ENCODE measurements at places on chromosomes 4 and X.

GRCh38 chr4:24971192-24971591, 58.4 kb upstream of the CCDC149 start:
- DNase-seq: no peak

- peak; percentile 55 for DNase-seq
These were observed 1.9 kb downstream of the STOX2 start for GRCh38 chr4:183906739-183907651.

DNA sequence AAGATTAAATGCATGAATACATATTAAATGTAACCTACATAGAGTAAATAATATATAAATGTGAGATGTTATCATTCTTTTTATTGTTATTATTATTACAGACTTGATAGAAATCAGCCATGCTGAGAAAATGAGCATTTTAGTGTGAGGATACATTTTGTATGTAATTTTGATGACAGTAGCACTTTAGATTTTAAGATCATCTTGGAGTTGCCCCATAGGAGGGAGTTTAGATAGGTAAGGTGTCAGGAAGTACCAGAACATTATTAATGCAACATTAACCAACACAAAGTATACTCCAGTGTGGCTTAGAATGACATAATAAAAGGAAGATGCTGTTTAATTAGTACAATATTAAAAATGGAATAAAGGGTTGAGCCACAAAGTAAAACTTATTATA, 8.4 kb downstream of the TMPRSS11A start:
- no peak for DNase-seq

DNA sequence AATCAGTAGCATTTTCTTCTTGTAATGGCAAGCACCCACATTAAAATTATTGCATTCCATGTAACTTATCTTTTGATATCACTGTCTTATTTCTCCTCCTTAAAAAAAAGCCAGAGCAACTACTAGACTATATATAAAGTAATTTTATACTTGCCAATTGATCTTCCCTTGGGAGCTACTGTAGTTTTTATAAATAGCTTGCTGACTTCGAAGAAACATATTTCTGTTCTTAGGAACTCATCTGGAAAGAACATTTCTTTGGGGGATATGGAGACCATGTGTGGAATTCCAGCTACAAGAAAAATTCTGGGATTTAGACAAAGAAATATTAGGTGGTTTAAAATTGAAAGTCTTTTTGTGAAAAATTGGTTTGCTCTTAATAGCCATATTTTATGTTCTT, 94.9 kb downstream of the BMPR1B start:
- no peak for DNase-seq

DNA sequence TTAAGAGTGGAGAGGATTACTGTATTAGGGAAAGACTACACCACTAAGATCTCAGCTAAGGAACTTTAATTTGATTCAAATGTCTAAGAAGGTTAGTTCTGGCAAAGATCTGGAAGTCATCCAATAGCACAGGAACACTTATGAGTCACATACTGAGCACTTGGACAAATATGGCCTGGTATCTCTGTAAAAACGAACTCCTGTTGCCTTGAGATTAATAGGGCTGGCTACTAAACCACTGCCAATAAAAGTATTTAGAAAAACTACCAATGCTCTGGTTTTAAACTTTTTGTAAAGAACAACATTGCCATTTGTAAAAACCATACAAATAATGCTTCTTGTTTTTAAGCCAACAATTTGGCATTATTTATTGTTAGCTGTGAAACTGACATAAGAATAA, 70.5 kb downstream of the SEC24D start:
- no peak for DNase-seq

- DNase-seq: no peak
These were observed 33.4 kb upstream of the SFRP2 start for GRCh38 chr4:153822316-153822715.

DNA sequence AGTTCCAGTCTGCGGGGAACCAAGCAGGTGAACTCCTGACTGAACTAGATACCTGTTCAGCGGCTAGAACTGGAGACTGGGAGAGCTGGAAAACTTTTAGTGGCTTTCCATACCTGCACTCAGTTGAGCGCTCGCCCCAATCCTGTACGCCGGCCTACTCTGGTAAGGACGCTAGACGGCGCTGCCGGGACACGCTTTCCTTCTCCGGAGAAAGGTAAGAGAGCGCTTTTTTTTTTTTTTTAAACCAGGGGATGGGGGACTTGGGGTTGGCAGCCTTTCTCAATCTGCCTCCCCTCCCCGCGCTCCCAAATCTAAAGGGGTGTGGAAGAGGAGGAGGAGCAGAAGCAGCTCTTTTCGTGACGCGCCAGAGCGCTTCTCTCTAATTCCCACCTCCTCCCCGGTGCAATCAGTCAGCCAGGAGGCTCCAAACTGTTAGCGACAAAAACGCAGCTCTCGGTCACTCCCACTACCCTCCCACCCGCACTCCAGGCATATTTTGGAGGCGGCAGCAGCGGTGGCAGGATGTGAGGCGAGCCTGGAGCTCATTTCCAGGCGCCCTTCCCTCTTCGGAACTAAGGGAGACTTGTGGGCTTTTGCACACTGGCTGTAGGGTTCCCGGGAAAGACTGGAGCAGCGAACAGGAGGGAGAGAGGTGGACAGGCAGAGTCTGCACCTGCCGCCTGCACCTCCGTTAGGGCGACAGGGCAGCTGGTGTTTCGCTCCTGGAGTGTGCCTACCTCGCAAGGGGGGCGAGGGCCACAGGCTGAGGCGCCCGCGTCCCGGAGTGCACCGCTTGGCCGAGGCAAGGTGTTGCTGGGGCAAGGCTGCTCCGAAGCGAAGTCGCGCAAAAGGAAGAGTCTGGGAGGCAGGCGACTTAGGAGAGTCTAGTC, at the start of gene IL1RAPL2:
Gene IL1RAPL2, plus strand, starts transcription at position 409 of the 890 bp plus-strand sequence.
- DNase-seq: no peak
